Activated CD4-positive, alpha-beta memory T cell treated with anti-CD3 and anti-CD28 coated beads, Interleukin-2, amount 10 ng/mL, durations not matched to agents 7 days and 5 days (primary cell): ENCODE measurements at places on chromosomes 6 and 20. TPM values are rescaled to one million over a fixed set of nuclear protein-coding genes. Genes with fewer than 3 reads are reported as not detected.

The PSORS1C1 gene
- not detected for total RNA-seq

The RBM24 gene
- total RNA-seq: not detected

The TSBP1 gene
- not detected for total RNA-seq

The MOCS1 gene
- total RNA-seq: not detected
